ENCODE measurements at places on chromosomes 5 and 9. TPM values are rescaled to one million over a fixed set of nuclear protein-coding genes. Genes with fewer than 3 reads are reported as not detected.

DNA sequence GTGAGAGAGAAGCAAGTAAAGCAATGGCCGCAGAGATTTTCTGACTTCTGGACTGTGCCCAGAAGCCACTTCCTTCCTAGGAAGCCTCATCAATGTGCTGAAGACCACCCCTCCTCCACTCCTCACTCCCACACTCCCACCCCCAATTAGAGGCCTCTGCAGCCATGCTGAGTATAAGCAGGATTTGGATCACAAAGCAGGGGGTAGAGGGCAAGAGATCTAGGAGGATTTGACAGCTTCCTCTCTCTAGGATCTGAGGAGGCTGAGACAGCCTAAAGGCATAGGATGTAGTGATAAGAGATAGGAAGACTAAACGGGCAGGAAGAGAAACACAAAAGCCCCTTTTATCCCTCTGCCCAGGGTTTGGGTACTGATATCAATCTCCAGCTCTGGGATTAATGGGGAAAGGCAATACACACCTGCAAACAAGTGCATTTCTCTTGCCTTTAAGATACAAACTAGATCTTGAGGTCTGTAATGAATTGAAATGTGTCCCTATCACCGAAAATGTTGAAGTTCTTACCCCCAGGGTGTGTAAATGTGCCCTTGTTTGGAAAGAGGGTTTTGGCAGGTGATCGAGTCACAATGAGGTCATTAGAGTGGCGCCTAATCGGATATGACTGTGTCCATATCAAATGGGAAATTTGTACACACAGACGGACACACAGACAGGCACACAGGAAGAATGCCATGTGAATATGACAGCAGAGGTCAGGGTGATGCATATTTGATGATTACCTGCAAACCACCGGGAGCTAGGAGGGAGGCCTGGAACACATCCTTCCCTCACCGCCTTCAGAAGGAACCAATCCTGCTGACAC lies 28.5 kb downstream of the KCNV2 start:
- DNase-seq = peak; percentile 90

- no peak for DNase-seq
Observed at GRCh38 chr5:78591138-78591612, 57.4 kb downstream of the LHFPL2 start.

- peak; percentile 61 for DNase-seq
Observed at GRCh38 chr5:141135030-141135717, at the start of gene PCDHB5. PCDHB5 (plus strand) TSS chr5:141135206; CDS start chr5:141135435, 229 bp downstream.

GGTA1 gene
- 6.2 TPM for polyA plus RNA-seq

DNA sequence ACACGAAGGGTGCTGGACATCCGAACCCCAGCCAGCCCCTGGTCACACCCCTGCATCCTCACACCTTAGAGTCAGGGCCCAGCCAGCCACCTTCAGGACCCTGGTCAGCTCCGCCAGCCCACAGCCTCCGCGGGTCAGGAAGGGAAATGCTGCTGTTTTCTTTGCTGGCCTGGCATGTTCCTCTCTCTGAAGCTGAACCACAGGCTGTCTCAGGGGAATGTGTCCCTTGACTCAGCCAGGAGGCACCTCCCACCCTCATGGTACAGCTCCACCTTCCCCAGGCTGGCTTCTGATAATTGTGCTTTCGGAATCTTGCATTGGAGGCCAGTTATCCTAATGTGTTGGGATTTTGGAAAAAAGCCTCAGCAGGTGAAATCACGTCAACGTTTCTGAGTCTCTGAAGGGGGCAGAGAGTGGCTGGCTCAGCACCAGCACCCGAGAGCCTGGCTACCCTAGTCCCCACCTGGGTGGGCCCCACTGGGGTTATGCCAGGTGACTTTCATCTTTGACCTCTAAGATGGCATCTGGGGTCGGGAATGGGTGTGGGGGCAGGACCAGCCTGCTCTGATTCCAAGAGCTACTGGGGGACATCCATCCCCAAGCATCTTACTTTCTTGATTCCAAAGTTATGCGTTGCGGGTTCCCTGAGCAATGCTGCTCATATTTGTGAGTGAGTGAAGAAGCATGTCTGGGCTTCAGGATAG lies 9.8 kb upstream of the OLFM1 start:
- no peak for DNase-seq

CER1 gene
- 4.1 TPM for polyA plus RNA-seq

- no peak for DNase-seq
Observed at GRCh38 chr9:132239518-132239917, 77.7 kb downstream of the NTNG2 start.

DNA sequence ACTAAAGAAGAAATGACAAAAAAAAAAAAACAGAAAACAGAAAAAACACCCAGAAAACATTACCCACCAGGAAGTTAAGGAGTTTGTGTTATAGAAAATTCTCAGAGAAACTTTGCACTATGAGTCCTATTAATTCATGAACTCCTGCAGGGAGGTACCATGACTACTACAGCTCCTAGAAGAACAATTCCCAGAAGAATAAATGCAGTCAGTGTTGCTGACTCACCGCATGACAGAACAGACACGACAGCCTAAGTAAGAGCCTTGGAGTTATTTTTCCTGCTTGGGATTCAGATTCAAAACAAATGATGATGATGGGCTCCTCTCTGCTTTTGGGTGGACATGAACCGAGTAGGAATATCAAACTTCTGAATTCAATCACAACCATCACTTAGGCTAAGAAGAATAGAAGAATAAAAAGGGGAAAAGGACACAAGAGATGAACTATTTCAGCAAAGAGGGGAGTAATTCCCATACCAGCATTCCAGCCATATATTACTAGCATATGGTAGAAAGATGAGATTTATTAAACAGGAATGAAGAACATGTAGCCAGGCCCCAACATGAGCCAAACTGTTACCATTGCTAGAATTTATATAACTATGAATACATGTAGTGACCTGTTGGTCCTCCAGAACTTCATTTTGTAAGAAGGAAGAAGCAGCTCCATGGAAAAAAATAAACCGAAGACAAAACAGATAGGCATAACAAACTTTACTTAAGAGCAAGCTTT lies 209.6 kb upstream of the PDE4D start:
- peak; percentile 3 for DNase-seq

GRCh38 chr5:133154274-133155075 lies 102.7 kb downstream of the HSPA4 start:
- DNase-seq = no peak

DNA sequence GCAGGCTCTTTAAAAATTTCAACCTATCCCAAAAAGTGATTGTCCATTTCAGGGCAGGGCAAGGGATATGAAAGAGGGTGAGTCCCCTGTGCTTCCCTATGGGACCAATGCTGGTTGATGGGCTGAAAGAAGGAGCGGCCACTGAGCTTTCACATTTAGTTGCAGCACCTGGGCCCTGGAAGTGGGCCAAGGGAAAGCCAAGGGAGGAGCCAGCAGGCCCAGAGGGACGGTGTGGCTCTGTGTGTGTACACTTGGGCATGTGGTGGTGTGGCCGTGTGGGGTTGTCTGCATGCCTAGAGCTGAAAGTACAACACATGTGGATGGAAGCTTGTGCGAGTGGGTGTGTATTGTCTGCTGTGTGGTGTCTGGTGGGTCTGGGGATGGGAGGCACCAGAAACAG lies 14.0 kb upstream of the PSMD5 start:
- DNase-seq = no peak

DNA sequence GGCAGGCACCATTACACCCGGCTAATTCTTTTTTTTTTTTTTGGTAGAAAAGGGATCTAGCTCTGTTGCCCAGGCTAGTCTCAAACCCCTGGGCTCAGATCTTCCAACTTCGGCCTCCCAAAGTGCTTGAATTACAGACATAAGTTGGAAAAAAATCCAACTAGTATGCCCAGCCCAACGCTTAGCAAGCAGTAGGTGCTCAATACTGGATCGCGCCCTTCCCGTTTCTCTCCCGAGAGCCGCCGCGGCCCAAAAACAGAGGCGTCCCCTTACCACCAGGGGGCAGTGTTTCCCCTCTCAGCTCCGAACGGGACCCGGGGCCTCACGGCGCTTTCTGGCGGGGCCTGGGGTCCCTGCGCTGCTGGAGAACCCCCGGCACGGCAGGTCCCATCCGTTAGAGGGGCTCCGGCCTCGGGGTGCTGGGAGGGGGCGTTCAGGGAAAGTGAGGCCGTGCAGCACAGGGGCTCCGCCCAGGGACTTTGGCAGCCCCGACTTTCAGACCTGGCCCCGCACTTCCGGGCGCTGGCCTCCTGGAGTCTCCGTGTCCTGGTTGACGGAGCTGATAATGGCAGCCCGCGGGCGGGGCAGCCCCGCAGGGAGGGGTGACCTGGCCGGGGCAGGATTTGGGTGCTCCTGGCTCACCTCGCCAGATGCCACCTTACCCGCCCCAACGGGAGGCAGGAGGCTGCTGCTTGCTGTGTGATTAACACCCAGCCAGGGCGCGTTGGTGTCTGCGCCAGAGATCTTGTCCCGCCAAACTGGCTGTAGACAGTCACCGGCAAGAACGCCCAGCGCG lies 15.2 kb downstream of the PTGES start:
- peak; percentile 60 for DNase-seq

DNA sequence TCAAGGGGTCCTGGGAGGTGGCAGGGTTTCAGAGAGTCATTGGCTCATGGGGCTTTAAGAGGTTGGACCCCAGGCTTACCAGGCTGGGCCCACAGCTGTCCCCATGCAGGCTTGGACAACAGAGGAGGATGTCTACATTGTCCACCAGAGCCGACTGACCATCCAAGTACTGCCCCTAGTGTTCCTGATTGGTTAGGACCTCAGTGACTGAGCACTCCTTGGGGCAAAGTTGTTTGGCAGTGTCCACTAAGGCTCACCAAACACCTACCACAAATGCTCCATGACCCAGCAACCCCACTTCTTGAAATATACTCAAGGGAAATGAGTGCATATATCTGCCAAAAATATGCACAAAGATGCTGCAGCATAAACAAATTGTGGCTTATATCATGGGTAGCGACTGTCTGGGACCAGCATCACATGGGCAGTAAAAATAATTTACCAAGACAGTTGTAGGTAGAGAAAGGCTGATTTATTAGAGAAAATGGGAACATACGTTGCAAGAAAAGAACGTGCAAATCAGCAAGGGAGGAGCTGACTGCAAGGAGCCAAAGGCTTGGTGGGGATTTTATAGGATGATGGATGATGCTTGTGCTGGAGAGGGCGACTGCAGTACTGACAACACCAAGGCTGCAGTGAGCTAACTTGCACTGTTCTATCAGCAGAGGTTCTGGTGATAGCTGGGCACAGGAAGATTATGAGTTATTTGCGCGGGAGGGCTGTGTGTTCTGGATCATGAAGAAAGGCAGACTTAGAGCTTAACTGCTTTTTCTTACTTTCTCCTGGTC lies 265.2 kb downstream of the GADD45G start:
- no peak for DNase-seq

GRCh38 chr5:58849223-58849622 lies 266.3 kb downstream of the RAB3C start:
- no peak for DNase-seq

GRCh38 chr9:99026271-99026955 lies 78.5 kb upstream of the TGFBR1 start:
- no peak for DNase-seq

CNTFR gene
- polyA plus RNA-seq = 92.8 TPM

DNA sequence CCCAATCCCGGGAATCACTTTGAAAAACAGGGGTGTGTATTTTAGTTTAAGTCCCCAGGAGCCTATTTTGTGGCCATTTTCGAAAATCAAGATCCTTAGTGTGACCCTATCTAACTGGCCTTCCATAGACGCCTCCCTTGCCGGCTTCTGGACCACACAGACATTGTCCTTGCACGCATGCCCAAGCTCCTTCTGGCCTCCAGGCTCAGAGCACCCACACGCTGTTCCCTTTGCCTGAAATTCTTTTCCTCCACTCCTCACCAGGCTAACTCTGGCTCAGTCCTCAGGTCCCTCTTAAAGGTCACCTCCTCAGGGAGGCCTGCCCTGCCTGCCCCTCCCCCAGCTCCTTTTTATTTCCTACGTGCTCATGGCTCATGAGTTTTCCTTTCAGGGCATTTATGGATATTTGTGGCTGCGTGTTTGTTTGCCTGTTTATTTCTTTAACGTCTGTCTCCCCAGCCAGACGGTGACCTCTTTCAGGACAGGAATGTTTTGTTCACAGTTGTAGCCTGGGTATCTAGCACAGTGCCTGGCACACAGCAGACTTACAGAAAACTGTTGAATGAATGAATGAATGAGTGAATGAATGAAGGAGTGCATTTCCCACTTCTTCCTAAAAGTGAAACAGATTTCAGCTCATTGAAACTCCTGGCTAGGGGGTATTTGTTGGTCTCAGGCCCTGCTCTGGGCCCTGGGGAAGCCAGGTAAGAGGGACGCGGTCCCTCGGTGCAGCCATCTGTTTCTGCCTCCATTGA lies 79.1 kb upstream of the IER5L start:
- no peak for DNase-seq

DNM1 gene
- 191 TPM for polyA plus RNA-seq

TICAM2 gene
- not detected for polyA plus RNA-seq

DNA sequence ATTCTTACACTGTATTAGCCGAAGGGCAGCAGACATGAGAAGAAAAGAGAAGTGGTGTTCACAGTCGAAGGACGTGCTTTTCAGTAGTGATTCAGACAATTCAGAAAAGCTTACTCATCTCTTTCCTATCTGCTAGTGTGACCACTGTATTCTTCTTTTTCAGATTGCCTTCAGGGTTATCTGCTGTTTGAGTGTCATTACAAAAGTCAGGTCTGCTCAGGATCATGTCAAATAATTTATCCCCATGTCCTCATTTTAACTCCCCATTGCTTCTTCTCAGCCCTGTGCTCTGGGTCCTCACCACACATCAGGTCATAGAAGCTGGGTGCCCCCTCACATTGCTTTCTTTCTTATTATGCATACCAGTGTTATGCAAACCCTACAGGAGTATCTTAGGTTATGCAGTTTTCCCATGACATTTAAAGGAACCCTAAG lies 394.0 kb downstream of the CETN3 start:
- no peak for DNase-seq

- no peak for DNase-seq
Observed at GRCh38 chr9:13487071-13487470, 207.6 kb upstream of the MPDZ start.

DNA sequence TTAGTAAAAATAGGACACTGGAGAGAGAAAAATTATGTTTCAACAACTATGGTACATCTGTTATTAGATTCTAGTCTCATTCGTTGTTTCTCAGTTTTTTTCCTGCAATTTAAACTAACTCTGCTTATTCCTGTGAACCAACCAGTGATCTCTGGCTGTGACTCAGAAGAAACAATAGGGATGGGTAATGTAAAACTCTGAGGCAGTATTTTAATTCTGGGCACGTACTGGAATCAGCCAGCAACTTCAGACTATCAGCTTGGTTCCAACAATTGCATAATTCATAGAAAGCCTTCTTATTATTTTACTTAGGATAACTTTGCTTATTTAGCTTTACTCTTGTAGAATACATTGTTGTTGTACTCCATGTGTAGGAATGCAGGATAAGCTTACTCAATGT lies 28.8 kb downstream of the MLLT3 start:
- DNase-seq = peak; percentile 56

BRINP1 gene
- 25.0 TPM for polyA plus RNA-seq

DNA sequence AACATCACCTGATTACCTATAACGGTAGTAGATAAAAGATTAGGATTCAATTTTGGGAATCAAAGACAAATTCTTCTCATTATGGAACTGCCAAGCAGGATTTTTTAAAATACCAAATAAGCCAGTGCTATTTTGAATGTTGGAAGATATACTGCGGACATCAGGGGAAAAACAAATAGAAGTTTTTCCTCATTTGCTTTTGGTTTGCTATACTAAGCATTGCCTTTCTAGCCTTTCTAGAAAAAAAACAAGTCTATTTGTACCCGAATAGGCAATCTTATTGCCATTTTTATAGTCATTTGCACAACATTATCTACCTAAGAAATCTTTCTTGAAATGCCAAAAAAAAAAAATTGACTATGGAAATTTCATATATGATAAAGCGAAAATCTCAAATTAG lies 379.5 kb downstream of the CDH10 start:
- DNase-seq = peak; percentile 61
